ENCODE measurements at places on chromosomes 12 and 14.

DNA sequence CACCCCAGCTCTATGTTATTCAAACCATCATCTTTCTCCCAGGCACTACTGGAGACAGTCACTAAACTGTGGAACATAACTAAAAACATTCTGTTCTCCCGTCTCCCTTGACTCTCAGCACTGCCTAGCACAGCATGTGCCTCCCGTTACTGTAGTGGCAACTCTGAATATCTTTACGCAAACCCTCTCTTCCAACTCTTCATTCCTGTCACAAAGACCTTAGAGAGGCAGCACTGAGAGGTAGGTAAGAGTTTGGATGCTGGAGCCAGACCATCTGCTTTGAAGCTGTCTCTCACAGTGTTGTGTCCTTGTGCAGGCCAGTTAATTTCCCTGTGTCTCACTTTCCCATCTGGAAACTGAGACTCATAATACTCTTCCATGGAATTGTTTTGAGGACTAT, 108.1 kb downstream of the DIP2B start:
- no peak for DNase-seq

DNA sequence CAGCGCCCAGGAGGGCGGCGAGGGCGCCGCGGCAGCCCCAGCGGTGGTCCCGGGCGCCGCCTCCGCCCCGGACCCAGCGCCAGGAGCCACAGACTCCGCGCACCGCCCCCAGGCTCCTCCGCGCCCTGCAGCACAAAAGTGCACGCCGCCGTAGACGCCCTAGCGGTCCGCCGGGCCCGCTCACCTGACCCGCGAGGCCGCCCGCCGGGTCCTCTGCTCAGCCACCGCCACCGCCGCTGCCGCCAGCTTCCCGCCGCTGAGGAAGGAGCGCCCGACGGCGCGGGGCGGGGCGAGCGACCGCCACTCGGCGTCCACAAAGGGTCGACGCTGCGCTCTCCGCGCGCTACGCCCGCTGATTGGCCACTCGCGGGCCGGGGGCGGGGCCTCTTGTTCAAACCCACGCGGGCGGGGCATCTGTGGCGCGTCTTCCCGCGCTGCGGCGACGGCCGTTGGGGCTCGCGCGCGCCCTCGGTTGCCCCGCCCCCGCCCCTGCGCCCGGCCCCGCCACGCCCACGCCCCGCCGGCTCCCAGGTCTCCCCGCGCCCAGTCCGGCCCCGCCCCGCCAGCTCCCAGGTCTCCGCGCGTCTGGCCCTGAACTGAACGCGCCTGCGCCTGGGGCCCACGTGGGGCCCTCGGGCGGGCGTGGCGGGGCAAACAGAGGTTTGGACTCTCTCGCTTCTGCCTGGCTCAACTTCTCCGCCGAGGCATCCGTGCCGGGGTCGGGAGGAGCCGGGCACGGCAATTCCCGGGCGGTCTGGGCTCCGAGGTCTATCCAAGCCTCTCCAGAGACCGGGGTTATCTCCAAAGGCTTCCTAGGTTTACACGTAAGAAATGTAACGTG, at the start of gene CDCA4:
CDCA4 (minus strand) TSS at position 269 of the 841 bp plus-strand sequence. CDS start 9,154 bp downstream, outside the sequence.
- peak; percentile 97 for DNase-seq

DNA sequence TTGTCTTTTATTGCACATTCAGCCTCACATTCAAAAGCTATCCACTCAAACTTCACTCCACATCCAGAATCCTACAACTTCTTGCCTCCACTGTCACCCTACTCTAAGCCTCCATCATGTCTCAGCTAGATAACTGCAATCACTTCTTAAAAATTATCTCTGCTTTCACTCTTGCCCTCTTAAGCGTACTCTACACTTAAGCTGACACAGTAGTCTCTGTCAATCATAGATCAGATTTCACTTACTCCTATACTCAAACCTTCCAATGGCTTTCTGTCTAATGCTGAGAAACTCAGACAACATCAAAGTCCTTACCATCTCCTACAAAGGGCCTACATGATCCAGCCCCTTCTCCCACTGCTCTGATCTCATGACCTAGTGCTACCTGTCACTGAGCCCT, 304.1 kb downstream of the ITPR2 start:
- DNase-seq = no peak

- DNase-seq = no peak
Measured at GRCh38 chr12:26711072-26711471, 121.9 kb downstream of the ITPR2 start.

- DNase-seq = no peak
Measured at GRCh38 chr12:46237371-46238045, 31.3 kb downstream of the SLC38A1 start.

GRCh38 chr12:15688838-15689625, 100.2 kb downstream of the EPS8 start:
- DNase-seq = no peak

- DNase-seq = no peak
Measured at GRCh38 chr12:64864319-64864718, 39.9 kb downstream of the TBC1D30 start.

DNA sequence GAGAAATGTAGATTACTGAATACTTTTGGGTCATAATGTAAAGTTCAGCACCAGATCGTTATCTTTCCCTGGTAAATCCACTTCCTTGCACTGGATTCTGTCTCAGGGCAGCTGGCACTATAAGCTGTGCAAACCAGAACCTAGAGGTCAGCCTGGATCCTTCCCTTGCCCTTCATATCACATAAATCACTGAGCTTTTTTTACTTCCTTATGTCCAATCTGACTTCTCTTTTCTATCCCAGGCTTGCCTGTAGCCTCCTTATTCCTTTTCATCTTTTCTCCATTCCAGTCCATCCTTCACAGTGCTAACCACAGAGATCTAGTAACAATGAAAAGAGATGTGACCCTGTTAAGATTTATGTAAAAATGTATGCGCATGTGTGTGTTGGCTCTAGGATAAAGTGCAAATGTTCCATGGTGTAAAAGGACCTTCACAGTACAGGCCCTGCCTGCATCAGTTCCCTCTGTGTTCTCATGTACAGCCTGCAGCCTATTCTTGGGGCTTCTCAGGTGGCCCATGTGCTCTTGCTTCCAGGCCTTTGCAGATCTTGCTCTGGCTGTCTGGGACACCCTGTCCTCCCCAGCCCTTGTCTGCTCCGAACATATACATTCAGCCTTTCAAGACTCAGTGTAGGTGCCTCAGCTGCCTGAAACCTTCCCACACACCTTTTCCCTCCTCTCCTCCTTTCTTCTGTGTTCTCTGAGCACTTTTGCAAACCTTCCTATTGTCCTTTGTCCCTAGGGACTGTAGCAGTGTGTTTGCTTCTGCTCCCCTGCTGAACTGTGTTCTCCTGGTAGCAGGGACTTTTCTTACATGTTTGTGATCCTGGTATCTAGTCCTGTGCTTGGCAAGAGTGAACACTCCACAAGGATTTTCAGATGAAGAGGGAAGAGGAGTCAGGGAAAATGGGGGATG, 30.0 kb downstream of the PELI2 start:
- DNase-seq = no peak

DNA sequence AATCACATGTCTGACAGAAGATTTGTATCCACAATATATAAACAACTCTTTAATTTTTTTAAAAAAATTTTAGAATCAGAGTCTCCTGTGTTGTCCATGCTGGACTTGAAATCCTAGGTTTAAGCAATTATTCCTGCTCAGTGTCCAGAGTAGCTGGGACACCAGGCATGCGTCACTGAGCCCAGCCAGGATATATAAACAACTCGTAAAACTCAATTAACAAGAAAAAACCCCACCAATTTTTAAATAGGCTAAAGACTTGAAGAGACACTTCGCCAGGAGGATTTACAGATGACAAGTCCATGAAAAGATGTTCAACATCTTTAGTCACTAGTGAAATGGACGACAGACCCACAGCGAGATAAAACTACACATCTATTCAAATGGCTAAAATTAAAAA, 2.0 kb upstream of the SCN8A start:
- no peak for DNase-seq

DNA sequence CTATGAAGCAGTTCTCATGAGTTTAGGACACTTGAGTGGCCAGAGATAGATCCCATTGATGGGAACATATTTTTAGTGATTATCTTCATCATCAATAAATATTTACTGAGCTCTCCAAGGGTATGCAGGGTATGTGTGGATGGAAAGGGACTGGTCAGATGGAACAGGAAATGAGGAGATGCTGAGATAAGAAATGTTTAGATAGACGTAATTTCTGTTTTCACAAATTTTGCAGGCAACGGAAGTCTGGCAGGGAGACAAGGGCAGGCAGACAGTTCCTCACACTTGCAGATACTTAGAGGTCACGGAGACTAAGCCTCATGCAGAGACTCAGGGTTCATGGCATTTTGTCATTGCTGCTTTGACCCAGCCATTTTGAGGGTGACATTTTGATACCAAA, 24.3 kb downstream of the BCL2L14 start:
- DNase-seq = no peak

GRCh38 chr12:79927772-79928474, 7.0 kb downstream of the PPP1R12A start:
- DNase-seq = no peak
